ENCODE measurements at places on chromosomes 6 and 20. TPM values are rescaled to one million over a fixed set of nuclear protein-coding genes. Genes with fewer than 3 reads are reported as not detected.
A peak's percentile ranks its signal among the peaks of the same experiment; 100 is the strongest.

DNA sequence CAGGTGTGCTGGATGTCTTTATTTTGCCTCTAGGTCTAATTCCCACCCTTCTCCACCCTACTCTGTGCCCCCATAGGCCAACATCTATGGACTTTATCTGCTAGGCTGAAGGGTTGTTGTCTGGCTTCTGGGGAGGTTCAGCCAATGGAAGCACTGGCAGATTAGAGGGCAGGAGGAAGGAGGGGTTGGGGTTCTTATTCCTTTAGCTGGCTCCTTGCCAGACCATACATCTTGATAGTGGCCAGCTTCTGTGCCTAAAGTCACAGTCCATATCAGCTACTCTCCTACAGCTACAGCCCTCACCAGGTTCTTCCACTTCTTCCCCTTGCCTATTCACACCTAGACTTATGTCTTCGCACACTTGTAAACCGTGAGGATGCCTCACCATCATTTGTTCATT is 41.1 kb downstream of the ROS1 start:
- no peak for DNase-seq

GRCh38 chr6:54377776-54378175 is 69.5 kb downstream of the TINAG start:
- no peak for DNase-seq

DNA sequence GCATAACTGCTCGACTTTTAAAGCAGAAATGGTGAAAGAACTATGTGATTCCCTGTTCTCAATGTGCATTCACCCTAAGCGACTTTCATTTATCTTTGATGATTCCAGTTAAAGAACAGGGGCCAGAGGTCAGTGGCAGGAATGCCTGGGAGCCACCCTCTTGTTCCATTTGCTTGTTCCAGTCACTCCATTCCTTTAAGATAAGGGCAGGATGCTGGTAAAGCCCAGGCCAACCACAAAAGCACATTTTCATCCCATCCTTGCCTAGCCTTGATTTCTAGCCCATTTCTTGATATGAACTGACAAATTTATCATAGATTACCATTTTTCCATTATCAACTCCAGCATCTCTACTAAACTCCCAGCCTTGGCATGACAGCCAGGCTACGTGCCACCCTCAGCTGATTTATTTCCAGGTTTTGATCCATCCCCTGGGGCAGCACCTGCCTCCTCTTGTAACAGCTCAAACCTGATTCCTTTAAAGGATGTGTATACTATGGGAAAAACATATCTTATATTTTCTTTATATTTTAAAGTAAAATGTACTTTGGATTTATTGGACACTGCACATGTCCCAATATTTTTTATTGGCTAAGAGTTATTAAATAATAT is 19.2 kb downstream of the HMGN3 start:
- DNase-seq, result no peak

- no peak for DNase-seq
These were observed 13.6 kb downstream of the CNBD2 start for GRCh38 chr20:35981969-35982368.

DNA sequence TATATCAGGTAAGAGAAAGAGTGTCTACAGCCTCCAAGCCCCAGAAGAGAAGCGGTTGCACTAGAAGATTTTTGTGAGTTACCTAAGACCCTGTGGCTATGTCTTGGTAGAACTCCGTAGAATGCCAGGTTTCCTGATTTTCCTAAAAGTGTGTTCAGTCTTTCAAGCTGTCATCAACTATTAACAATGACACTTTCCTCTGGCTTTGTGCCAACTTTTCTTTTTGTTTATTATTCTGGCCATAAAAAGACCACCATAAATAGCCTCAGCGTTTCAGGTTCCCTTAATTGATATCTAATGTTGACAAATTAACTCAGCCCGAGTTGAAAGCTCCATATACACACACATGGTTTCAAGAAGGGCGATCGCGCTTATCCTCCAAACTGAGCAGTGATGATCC is 1.2 kb downstream of the PAK5 start:
- DNase-seq, result no peak

DNA sequence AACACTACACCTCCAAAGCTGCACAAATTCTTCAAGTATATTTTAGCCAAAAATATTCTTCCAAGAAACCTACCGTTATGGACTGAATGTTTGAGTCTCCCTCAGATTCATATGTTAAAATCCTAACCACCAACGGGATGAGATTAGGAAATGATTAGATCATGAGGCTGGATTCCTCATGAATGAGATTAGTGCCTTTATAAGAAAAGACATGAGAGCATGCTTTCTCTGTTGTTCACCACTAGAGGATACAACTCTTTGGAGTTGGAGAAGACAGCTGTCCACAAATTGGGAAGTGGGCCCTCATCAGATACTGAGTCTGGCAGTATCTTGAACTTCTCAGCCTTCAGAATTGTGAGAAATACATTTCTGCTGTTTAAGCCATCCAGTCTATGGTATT is 7.1 kb upstream of the SLC17A4 start:
- no peak for DNase-seq

- peak; percentile 31 for DNase-seq
These were observed 65.4 kb upstream of the RIN2 start for GRCh38 chr20:19692685-19693119.

DNA sequence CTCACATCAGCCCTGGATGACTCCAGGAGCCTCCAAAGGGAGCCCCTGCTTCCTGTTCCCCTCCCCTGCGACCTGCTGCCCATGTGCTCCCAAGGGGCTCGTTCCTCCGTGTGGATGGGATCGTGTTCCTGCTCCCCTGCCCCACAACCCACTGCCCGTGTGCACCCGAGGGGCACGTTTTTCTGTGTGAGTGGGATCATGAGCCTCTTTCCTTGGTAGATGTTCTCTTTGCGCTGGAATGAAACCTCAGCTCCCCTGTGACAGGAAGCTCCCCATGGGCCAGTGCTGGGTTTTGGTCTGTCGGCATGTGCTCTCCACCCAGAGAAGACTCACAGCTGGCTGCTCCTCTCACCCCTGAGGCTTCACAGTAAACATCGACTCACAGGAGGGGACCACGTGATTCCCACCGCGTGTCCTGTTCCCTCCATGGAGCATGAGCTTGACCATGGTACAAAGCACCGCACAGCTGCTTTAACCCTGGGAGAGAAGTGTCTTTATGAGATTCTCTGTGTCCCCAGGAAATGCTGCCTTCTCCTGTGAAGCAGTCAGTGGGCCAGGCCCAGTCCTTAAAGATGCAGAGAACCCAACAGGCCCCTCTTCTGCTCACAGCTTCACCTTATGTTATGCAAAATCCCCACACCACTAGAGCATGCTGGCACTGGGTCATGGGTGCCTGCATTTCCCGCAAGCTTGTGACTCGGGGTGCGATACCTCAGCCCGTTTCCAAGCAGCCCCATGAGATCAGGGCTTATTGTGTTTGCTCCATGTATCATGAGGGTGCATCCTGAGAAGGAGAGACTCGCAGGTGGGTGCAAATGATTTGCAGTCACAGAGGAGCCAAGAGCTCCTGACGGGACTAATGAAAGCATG is 215.1 kb downstream of the ERMARD start:
- DNase-seq, result no peak

- DNase-seq, result peak; percentile 87
These were observed 949 bp downstream of the TXLNB start for GRCh38 chr6:139290787-139291311.

- no peak for DNase-seq
These were observed 19.0 kb upstream of the NRN1 start for GRCh38 chr6:6025736-6026135.

GRCh38 chr6:113370508-113371502 is 486.3 kb upstream of the MARCKS start:
- DNase-seq, result no peak

GRCh38 chr6:120857422-120857821 is 476.9 kb downstream of the TBC1D32 start:
- no peak for DNase-seq

- DNase-seq, result no peak
These were observed 77.3 kb downstream of the KCNB1 start for GRCh38 chr20:49405062-49405683.

DNA sequence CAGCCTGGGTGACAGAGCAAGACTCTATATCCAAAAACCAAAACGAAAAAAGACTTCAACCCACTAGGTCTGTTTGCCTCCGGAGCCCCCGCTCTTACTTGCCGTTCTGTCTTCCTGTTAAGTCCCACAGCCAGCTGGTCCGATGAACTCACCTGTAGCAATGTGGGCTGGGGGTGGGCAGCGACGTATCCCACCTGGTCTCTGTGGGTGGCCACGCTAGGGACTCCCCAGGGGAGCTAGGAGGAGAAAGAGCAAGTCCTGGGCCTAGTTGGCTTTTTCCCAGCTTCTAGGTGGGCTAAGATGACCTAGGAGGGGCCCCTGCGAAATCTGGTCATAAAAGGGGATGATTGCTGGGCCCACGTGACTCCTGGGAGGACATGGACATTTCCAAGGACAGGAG is 166.0 kb upstream of the KCNG1 start:
- DNase-seq, result no peak

DNA sequence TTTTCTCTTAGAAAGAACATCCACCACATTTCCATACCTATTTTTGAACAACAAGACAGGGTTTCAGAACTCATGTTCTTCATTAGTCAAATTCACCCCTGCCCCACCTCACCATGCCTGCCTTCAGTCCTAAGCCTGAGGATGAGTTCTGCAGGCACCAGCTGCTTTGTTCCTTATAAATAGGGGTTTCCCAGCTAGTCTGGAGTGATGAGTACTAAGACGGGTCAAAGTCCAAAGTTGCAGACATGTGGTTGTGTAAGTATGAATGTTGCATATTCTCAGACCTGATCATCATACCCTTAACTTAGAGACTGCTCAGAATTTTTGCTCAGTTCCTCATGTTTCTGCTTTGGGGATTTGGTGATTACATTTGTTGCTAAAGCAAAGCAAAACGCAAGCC is 257.7 kb upstream of the CDYL start:
- no peak for DNase-seq

- no peak for DNase-seq
These were observed 51.1 kb downstream of the TCP11 start for GRCh38 chr6:35089935-35090505.

- DNase-seq, result no peak
These were observed 77.1 kb upstream of the CDYL start for GRCh38 chr6:4698901-4699659.

GRCh38 chr6:149940672-149940982 is 1.2 kb upstream of the ULBP2 start:
- DNase-seq, result no peak

GRCh38 chr20:49610691-49611538 is 43.0 kb upstream of the PTGIS start:
- peak; percentile 80 for DNase-seq

- DNase-seq, result no peak
These were observed 112.8 kb upstream of the BMP2 start for GRCh38 chr20:6654513-6655252.

DNA sequence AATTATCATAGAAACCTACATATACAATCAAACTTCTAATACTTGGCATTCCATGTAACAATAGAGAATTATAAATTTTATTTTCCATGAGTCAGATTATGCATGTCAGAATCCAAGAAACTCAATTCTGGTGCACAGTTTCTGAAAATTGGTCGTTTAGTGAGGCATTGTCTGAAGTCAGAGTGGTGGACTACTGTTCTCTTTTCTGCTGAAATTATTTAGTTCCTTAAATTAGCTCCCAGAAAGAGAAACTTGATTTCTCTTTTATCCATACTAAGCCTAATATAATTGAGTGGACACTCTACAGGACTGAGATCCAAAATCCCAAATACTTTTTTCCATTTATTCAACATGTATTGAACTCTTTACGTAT is 265.5 kb downstream of the ALDH8A1 start:
- no peak for DNase-seq

DNA sequence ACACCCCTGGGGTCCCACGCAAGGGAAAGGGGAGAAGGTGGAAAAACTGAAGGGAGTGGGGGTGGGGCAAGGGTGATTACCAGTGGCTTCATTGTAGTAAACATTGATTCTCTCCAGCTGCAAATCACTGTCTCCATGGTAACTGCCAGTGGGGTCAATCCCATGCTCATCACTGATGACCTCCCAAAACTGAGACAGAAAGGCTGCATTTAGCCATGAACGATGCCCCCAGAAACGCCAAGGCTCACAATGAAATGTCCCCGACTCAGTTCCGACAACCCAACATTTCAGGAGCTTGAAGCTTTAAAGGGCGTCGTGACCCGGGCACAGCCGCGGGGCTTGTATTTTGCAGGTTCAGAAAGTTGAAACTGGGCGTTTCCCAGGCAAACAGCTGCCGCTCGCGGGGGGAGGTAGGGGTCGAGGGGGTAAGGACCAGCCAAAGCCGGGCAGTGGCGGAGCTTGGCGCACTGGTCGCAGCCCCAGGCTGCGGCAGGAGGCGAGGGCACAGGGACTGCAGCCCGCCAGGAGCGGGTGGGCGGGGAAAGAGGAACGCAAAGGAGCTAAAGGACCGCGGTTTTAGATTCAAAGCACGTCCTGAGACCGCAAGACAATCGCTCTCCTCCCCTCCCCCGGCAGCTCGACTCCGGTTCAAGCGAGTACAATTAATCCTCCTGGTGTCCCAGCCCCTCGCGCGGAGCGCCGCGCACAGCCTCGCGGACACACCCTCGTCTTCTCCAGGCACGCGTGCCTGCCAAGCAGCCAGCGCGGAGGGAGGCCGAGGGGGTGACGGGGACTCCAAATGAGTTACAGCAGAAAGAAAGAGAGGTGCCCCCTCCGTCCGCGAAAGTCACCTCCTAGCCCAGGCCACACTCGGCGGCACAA is 731 bp downstream of the TUBB2B start:
- peak; percentile 45 for DNase-seq

GRCh38 chr6:138522611-138523010 is 23.3 kb upstream of the NHSL1 start:
- no peak for DNase-seq

DNA sequence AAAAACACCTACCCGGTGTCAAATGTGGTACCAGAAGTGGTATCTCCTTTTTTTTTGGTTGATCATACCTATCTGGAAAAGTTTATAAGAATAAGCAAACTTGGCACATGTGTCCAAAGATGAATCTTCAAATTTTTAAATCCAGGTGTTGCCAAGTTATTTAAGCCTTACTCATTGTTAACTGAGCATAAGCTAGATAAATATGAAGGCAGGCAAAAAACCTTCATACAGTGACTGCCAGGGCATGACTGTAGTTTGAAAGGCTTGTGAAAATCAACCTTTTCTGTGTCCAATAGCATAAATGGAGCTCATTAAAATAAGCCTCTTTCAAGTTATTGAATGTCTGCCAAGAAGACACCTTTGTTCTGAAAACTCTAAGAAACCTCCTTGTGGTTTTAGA is 699.2 kb downstream of the DOK5 start:
- no peak for DNase-seq

The SLC17A2 gene
- not detected for total RNA-seq

The TNFRSF6B gene
- not detected for total RNA-seq

The NEU1 gene
- 51.5 TPM for total RNA-seq

The SPTLC3 gene
- 4.6 TPM for total RNA-seq

The SLCO4A1 gene
- 1.1 TPM for total RNA-seq

The LBP gene
- not detected for total RNA-seq

The BANF2 gene
- total RNA-seq, result not detected

The HFE gene
- total RNA-seq, result 2.3 TPM

The WFDC10B gene
- total RNA-seq, result not detected

The CST1 gene
- total RNA-seq, result not detected

The PLTP gene
- 3.2 TPM for total RNA-seq

The LRRC73 gene
- total RNA-seq, result 0.24 TPM

All from natural killer cell (primary cell).